ENCODE measurements at places on chromosomes 5 and 9. TPM values are rescaled to one million over a fixed set of nuclear protein-coding genes. Genes with fewer than 3 reads are reported as not detected.

DNA sequence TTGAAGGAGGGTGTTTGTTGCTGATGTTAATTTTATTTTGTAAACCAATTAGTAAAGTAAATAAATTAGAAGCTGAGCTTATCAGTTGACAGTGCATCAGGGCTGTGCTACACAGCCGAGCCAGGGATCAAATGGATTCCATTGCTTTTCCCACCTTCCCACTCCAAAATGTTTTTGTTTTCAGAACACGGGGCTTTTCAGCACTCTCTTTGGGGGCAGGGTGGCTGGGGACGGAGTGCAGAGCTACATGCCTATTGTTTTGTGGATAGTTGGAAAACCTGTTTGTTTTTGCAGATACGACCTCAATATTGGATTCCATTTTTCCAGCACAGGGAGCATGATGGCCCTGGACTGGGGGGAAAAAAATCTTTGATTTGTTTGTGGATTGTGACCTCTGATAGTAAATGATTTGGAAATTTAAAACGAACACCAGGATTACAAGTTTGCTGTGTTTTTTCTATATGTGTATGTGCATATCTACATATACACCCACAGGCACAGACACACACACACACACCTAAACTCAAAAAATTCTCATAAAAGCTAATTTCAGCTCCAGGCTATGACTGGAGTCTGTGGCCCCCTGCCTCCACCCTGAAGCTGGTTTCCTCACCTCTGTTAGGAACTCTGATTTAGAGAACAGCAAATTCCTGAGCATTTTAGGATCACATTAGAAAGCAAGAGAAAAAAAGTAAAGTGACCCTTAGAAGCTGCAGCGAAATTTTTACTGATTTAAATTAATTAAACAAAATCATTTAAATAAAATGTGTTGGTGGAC lies 371.7 kb upstream of the IRX2 start:
- no peak for DNase-seq

DNA sequence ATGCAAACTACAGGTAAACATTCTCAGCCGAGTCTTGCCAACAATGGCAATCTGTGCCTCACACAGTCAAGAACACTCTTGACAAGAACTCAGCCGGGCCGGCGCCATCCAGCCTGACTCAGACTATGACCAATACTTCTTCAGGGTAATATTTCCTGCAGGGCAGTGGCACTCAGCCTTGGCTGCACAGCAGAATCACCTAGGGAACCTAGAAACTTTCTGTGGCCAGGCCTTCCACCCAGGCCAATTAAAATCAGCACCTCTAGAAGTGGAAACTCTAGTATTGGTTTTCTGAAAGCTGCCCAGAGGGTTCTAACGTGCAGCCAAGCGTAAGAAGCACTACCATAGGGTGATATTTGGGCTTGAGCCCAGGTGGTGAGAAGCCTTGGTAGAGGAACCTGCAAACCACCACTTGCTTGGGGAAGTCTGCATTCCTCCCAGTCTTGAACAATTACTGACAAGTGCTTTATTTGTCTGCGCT lies 120.6 kb downstream of the TTLL11 start:
- DNase-seq, result no peak

- DNase-seq, result no peak
Measured at GRCh38 chr5:163760498-163760897, 255.1 kb downstream of the MAT2B start.

IRF1 gene
- 52.9 TPM for total RNA-seq

DNA sequence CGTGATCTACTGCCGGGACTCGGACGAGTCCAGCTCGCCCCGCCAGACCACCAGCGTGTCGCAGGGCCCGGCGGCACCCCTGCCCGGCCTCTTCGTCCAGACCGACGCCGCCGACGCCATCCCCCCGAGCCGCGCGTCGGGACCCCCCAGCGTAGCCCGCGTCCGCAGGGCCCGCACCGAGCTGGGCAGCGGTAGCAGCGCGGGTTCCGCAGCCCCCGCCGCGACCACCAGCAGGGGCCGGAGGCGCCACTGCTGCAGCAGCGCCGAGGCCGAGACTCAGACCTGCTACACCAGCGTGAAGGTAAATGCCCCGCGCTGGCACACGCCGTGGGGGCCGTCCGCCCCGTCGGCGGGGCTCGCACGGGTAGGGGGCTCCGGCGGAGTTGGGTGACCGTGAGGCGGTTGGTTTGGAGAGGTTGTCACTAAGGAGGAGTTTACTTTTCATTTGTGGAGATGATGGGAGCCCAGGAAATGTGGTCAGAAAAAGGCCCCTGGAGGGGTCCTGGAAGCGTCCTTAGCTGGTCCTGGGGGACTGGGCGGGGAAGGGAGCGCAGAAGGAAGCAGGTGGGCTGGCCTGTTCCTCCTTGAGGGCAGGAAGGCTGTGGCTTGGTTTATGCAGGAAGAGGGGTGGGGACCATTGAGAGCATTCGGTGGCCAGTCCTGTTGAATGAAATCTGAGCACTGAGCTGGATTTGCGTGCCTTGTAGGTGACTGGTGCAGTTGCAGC lies 647 bp downstream of the PDE8B start:
- no peak for DNase-seq

GRCh38 chr9:17847908-17848307 lies 269.0 kb downstream of the SH3GL2 start:
- DNase-seq, result no peak

Measured in esophagus squamous epithelium (tissue), 5 donors.